ENCODE measurements at places on chromosomes 1 and 21.

- DNase-seq = no peak
These were observed 89.1 kb upstream of the NEGR1 start for GRCh38 chr1:72371259-72372035.

- DNase-seq = no peak
These were observed 147.8 kb downstream of the PGBD5 start for GRCh38 chr1:230278376-230278775.

GRCh38 chr1:153025797-153026196 is 5.2 kb upstream of the SPRR1B start:
- no peak for DNase-seq

DNA sequence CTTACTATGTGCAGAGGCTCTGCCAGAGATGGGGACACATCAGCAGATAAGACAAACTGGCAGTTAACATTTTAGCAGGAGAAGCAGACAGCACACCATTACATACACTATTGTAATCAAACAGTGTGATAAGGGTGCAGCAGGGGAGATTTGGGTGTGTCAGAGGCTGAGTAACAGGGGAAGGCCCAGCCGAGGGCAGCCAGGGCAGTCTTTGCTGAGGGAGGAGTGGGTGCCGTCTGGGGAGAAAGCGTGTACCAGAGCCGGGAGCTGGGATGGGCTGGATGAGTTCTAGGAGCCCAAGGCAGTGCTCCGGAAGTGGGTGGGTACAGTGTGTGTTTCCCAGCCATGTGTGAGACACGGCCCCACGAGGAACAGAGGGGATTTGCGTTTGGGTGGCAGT is 31.2 kb downstream of the KCNA10 start:
- no peak for DNase-seq

- no peak for DNase-seq
These were observed 9.1 kb upstream of the IFI16 start for GRCh38 chr1:159000625-159001024.

DNA sequence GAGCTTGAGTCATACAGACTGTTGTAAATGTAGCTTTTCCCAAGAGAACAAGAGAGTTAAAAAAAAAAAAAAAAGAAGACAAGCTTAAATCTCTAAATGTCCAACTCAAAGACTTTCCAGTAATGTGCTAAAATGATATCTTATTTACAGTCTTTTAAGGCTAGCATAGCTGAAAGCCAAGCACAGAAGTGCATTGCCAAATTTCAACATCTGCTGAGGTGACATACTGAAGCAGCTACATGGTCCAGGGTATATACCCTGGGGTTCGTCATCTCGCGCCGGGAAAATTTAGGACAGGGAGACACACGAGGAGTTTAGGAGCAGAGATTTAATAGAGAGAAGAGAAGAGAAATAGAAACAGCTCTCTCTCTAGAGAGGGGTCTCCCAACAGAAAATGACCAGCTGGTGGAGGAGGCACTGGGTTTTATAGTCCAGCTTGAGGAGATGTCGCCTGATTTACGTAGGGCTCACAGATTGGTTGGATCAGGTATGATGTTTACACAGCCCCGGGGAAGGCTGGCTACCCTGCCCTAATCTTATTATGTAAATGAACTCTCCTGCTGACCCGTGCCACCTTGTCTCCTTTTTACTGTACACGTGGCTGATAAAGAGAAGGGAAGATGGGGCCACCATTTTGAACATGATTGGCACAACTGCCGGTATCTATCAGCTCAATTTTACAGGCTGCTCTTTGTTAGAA is 172.7 kb downstream of the TRIM33 start:
- no peak for DNase-seq

- DNase-seq = no peak
These were observed 72.5 kb downstream of the OBSCN start for GRCh38 chr1:228280106-228280901.

DNA sequence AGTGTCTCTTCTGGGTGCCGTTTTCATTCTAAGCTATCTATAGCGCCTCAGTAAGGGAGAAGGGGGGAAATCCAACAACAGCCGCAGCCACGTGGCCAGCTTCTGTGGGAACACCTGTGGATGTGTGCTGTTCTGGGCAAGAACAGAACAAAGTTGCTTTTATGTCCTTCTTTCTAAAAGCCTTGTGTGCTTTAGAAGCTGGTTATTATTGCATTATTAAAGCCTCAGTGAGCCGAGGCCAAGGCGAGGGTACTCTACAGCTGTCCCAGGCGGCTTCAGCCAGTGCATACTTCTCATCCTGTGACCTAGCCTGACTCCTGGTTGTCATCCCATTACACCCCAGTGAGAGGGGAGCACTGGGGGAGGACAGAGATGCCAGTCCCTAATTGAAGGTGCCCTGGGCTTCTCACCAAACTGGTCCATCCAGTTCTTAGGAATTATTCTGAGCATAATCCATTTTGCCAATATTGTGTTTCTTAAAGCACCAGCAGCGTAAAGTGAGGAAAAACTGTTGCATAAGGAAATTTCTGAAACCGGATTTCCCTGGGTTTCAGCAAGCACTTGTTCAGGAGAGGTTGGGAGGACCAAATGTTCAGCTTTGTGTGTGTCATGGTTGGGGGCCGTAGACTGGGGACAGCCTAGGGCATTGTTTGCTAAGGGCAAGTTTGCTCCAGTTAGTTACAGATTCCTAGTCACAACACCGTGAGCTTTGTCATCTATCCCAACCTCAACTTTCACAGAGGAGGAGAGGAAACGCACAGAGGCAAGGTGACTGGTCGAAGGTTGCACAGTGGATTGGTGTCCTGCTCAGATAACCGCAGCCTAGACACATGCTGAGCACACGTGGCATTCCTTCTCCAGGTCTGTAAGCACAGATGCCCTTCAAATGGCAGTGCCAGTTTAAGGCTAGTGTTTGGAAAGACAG is 61.0 kb upstream of the ATP1A1 start:
- no peak for DNase-seq

- no peak for DNase-seq
These were observed 1065.8 kb upstream of the B3GALT2 start for GRCh38 chr1:194252199-194252598.

GRCh38 chr1:179187735-179188471 is 41.6 kb downstream of the ABL2 start:
- DNase-seq = no peak

DNA sequence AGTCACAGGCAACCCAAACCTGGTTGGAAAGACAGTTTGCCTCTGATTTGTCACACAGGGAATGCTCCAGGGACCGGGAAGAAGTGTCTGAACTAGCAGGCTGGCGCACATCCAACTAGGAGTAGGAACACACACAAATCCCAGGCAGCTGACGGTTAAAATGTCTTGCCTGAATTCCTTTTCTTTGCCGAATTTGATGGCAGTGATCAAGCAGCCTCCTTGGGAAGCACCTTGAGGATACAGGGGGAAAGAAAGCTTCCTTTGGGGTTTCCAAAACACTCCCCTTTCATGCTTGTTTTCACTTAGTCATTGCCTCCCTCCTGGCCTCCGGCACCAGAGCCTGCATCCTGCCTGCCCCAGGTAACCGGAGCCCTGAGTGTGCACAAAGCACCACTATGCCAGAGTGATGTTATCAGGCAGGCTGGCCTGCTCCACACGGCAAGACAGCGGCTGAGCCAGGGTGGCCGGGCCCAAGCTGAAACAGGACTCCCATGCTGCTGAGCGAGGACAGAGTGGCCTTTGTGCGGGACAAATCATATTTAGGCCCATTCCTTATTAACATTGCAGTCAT is 193.8 kb downstream of the LMX1A start:
- no peak for DNase-seq

GRCh38 chr21:45051580-45052434 is 22.6 kb upstream of the ADARB1 start:
- DNase-seq = no peak

- DNase-seq = no peak
These were observed 298.9 kb downstream of the DSCAM start for GRCh38 chr21:40547906-40548513.

DNA sequence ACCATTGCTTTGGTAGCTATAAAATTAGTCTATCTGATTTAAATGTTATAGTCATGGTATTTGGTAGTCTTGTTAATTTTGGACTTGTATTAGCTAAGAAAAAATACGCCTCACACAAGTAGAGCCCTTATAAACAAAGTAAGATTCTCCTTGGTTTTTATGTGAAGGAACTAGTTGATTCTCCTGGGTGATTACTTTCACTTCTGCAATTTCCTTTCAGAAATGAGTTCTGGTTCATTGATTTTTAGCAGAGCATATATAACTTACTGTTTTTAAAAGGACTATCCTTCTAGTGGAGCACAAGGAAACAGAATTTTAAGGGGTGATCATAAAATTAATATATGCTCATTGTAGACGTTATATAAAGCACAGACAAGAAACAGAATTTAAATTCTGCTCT is 120.1 kb downstream of the BACH1 start:
- DNase-seq = no peak

GRCh38 chr1:92478393-92478792 is 8.3 kb downstream of the GFI1 start:
- peak; percentile 50 for DNase-seq

- no peak for DNase-seq
These were observed 1.4 kb downstream of the PTPRF start for GRCh38 chr1:43531906-43532584.

- DNase-seq = peak; percentile 58
These were observed 473 bp upstream of the BRDT start for GRCh38 chr1:91948501-91949355.

- DNase-seq = no peak
These were observed 121.5 kb downstream of the SIM2 start for GRCh38 chr21:36820176-36821031.

DNA sequence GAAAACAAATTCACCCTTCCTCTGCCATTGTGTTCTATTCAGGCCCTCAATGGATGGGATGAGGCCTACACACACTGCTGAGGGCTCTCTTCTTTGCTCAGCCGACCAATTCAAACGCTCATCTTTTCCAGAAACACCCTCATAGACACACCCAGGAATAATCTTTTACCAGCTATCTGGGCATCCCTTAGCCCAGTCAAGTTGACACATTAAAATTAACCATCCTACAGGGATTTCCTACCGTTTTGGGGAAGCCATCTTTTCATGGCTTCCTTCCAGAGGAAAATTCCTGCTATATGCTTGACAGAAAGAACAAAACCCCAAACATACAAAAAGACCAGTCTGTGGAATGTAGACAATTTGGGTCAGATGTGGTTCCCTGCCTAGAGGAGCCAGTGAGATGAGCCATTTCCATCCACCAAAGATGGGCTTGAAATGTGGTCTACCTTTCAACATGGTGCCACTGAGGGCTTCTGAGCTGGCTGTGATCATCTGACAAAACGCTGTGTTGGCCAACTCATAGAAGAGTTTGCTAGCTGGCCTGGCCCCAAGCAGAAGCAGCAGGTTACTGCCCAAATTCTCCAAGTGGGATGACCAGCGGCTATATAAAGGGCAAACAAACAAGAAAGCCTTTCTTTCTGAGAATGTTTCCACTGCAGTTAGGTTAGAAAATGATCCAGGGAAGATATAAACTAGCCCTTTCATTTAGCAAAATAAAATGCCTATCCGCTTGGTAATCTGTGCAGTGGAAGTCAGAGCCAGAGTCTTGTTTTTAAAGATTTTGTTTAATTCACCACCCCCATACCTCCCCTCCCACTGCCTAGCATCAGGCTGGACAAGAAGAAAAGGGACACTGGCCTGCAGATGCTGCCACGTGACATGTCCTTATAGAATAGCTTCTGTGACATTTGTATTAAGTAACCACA is 69.1 kb upstream of the MRPS6 start:
- DNase-seq = no peak

- no peak for DNase-seq
These were observed 62.1 kb downstream of the KDM1A start for GRCh38 chr1:23081376-23081775.

DNA sequence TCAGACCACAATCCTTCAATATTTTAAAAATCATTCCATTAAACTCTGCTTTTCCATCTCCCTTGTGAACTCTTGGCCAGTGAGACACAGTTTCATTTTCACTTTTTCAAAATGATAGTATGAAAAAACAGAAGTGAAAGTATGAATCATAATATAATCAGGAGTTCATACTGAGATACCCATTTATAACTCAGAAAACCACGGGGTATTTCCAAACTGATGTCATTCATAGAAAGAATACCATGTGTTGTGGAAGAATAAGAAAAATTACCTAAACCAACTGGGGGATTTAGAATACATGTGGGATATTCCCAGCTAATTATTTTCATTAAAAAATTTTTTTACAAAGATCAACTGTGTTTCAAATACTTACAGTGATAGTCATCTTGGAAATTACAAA is 149.9 kb downstream of the MRPL39 start:
- DNase-seq = peak; percentile 87

All from activated CD4-positive, alpha-beta T cell treated with anti-CD3 and anti-CD28 coated beads, Interleukin-10, Interleukin-2, amounts not matched to agents 100 ng/mL and 50 ng/mL, durations not matched to agents 16 hours and 8 hours (primary cell).